Dermis microvascular lymphatic vessel endothelial cell (primary cell): ENCODE measurements at places on chromosomes 5 and 9. TPM values are rescaled to one million over a fixed set of nuclear protein-coding genes. Genes with fewer than 3 reads are reported as not detected.

BARHL1 gene
- not detected in 2 replicates for total RNA-seq

HDAC3 gene
- total RNA-seq, result 46.6 and 52.8 TPM in 2 replicates

PCYOX1L gene
- total RNA-seq, result 11.4 and 12.6 TPM in 2 replicates

AK1 gene
- 20.4 and 23.0 TPM in 2 replicates for total RNA-seq

GPR151 gene
- total RNA-seq, result not detected in 2 replicates

NME5 gene
- 1.8 and 1.9 TPM in 2 replicates for total RNA-seq

FSTL4 gene
- total RNA-seq, result under 0.01 and 0.25 TPM in 2 replicates

OR1N2 gene
- total RNA-seq, result not detected in 2 replicates

FAM13B gene
- 11.6 and 19.0 TPM in 2 replicates for total RNA-seq

ABHD17B gene
- 63.8 and 127 TPM in 2 replicates for total RNA-seq

SLC25A2 gene
- under 0.01 and 0.13 TPM in 2 replicates for total RNA-seq

PCDHA6 gene
- total RNA-seq, result 0.25 TPM in 1 of 2 replicates, not detected in the other

RNF183 gene
- not detected in 2 replicates for total RNA-seq

SLC6A18 gene
- total RNA-seq, result not detected in 2 replicates

EQTN gene
- total RNA-seq, result under 0.01 TPM in 1 of 2 replicates, not detected in the other
